ENCODE measurements at places on chromosomes 12 and 14.

- no peak for DNase-seq
Observed at GRCh38 chr14:104196461-104197140, 58.2 kb downstream of the KIF26A start.

GRCh38 chr12:65055859-65056258, 65.2 kb downstream of the WIF1 start:
- DNase-seq, result peak; percentile 20

GRCh38 chr14:48398675-48399282, 723.4 kb upstream of the MDGA2 start:
- DNase-seq, result peak; percentile 65

GRCh38 chr12:67531051-67531450, 117.5 kb upstream of the DYRK2 start:
- no peak for DNase-seq

- DNase-seq, result no peak
Observed at GRCh38 chr12:56126732-56127239, 1.3 kb upstream of the ESYT1 start.

- DNase-seq, result no peak
Observed at GRCh38 chr14:26887847-26888246, 290.0 kb upstream of the NOVA1 start.

DNA sequence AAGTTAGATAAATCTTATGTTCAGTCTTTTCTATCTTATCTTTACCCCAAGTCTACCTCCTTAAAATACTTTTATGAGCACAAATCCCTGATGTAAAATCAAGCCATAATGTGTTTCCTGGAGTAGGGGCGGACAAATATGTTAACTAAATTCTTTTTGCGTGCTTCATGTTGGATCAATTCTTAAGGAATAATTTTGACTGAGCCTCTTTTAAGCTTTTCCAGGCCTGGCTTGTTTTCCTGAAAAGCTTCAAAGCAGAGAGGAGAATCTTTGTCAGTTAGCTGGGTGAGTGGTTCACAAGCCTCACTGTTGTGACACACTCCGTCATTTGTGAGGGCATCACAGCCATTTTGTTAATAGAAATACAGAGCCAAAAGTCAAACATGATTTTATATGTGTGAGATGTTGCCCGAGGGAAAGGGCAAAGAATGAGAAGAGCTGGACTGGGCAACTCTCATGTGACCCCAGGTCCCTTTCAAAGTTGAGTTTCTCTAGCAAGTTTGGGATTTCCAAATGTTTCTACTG, 468.9 kb downstream of the RGS6 start:
- no peak for DNase-seq

- DNase-seq, result no peak
Observed at GRCh38 chr14:75941030-75941429, 40.8 kb downstream of the TGFB3 start.

DNA sequence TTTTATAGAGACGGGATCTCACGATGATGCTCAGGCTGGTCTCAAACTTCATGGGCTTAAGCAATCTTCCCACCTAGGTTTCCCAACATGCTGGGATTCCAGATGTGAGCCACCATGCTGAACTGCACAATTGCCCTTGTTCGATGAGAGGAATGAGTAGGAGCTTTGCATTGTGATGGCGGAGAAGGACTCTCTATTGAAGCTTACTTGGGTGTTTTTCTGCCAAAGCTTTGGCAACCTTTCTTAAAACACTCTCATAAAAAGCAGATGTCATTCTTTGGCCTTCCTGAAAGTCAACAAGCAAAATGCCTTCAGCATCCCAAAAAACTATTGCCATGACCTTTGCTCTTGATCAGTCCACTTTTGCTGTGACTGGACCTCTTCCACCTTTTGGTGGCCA, 904.8 kb upstream of the TMEM132C start:
- no peak for DNase-seq

DNA sequence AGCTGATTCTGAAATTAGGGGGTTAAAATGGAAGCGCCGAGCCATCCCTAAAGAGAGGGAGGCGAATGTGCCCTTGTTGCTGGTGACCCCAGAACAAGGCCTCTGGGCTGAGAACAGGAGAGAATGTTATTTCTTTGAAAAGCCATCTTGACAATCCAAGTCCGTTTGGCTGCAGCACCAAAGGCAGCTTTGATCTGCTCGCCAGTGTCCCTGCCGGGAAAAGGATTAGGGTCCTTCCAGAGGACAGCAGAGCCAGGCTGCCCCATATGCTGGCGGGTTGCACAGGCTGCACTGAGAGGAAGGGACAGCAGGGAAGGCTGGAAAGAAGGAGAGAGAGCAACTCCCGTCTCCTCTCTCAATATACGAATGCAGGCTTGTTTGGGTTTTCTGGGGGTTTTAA, 141.7 kb downstream of the TMEM132C start:
- no peak for DNase-seq

- peak; percentile 24 for DNase-seq
Observed at GRCh38 chr12:15928870-15929571, 17.9 kb downstream of the DERA start.

GRCh38 chr12:94095618-94096017, 52.8 kb upstream of the PLXNC1 start:
- no peak for DNase-seq

- no peak for DNase-seq
Observed at GRCh38 chr14:39704594-39704993, 272.4 kb upstream of the FBXO33 start.

DNA sequence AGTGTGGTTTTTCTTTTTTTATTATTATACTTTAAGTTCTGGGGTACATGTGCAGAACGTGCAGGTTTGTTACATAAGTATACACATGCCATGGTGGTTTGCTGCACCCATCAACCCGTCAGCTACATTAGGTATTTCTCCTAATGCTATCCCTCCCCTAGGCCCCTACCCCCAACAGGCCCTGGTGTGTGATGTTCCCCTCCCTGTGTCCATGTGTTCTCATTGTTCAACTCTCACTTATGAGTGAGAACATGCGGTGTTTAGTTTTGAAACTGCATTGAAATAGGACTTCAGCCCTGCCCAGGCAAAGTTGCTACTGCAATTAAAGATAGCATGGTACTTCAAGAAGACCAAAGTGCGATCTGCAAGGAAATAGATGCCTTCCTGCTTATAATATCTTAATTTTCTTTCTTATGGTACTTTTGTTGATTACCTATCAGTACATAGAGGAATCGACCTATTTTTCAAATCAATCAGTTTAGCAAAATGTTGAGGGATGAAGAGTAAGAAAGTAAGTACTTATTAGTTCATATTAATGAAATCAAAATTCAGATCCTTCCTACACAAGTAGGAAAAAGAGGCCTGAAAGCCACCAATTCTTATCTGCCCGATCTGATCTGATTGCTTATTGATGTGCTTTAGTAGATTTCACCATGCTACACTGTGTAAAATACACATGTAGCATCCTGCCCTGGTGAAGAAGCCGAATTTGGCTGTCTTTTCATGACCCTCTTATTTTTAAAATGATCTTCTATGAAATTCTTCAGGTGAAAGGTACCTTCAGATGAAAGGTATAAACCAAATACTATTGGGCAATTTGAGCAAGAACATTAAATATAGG, 1.6 kb downstream of the LTA4H start:
- no peak for DNase-seq

All from iPS-NIHi11 (cell line).